ENCODE measurements at places on chromosomes 7 and 10. TPM values are rescaled to one million over a fixed set of nuclear protein-coding genes. Genes with fewer than 3 reads are reported as not detected.

GRCh38 chr7:101167645-101168411, 2.5 kb upstream of the VGF start:
- no peak for DNase-seq

The HPSE2 gene
- total RNA-seq, result not detected

The SFRP5 gene
- total RNA-seq, result not detected

DNA sequence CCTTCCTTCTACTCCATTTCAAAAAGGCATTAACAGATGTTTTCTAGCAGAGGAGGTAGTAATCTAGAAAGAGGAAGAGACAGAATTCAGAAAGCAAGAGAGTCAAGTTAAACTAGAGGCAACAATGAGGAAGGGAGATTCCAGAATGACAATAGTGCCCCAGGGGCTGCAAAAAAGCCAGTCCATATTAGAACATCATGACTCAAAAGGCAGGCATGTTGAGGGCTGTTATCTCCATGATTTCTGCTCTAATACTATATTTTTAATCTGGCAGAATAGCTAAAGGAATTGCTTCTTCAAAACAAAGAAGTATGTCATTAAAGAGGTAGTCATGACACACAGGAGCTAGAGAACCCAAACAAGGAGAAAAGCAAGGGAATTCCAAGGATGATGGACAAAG, 599.6 kb downstream of the INHBA start:
- DNase-seq, result peak; percentile 77

GRCh38 chr10:61140765-61141392, 196.9 kb upstream of the RHOBTB1 start:
- DNase-seq, result peak; percentile 77

DNA sequence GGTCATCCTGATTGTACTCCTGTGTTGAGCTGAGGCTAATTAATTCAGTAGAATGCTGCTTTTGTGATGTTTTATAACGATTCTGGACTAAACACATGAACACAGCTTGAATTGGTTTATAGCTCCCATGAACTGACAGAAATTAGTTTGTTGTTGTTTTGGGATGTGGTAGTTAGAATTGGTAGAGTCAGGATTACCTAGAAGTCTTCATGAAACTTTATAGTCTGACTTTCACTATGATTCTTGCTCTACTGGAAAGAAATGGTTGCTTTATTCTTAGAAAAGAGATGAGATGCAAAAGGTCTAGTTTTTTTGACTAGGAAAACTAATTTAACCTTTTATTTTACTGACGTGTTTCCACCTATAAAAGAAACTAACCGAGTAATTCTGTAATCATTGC, 23.4 kb upstream of the TRUB1 start:
- DNase-seq, result no peak

Measured in IMR-90 (cell line).